ENCODE measurements at places on chromosomes 13 and 19.

DNA sequence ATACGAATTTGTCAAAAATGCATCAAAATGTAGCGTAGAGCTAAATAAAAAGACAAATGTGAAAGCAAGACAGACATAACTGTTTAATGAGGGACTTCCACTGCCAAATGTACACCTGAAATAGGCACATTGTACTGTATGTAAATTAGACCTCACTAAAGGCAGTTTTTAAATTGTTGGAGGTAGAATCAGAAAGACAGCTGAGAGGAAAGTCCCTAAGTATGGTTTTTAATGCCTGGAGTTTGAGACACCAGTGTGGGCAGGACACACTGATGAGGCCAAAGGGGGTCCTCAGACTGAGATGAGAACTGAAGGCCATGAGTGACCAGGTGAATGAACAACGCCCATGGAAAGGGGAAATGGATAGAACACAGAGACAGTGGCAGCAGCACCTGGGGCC lies 22.9 kb downstream of the MED26 start:
- no peak for DNase-seq

DNA sequence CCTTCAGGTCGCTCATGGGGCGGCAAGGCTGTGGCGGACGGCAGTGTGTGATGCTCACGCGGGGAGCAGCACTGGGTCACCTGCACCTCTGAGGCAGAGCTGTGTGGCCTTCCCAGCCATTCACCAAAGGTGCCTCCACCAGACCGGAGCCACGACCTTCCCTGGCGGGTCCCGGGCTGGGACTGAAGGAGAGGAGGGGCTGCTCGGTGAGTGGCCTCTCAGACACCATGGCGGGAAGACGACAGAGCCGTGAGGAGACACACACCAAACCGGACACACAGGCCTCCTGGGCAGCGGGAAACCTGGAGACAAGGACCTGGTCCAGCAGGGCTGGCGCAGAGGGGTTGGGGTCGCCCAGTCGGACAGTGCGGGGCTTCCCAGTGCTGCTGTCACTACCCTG lies 7.5 kb downstream of the MCF2L start:
- DNase-seq = no peak

GRCh38 chr19:45467115-45467455 lies 711 bp upstream of the FOSB start:
- no peak for DNase-seq

DNA sequence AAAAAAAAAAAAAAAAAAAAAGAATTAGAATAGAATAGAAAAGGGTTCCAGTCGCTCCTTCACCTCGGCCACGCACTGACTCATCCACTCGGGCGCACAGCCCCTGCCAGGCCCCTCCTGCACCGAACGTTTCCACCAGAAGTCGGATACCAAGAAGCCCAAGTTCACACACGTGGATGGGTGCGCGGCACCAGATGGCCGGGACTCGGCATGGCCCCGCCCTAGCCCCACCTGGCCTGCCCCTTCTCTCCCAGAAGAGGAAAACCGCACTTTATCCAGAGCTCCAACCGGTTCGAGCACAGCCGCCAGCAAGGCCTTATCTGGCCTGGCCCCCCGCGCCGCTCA lies 5.9 kb downstream of the PRR36 start:
- no peak for DNase-seq

GRCh38 chr19:39698535-39698934 lies 5.7 kb upstream of the LGALS14 start:
- DNase-seq = no peak
